Heart left ventricle (tissue), 16 donors: ENCODE measurements at places on chromosomes 16 and 17. TPM values are rescaled to one million over a fixed set of nuclear protein-coding genes. Genes with fewer than 3 reads are reported as not detected.

GRCh38 chr16:8120001-8120400 is 470.3 kb downstream of the TMEM114 start:
- H3K36me3 ChIP-seq: no peaks in the 10 kb centered on the region
- no peak for DNase-seq
- no peak overlapping the region for H3K4me3 ChIP-seq
- H3K27ac ChIP-seq: no peak overlapping the region

DNA sequence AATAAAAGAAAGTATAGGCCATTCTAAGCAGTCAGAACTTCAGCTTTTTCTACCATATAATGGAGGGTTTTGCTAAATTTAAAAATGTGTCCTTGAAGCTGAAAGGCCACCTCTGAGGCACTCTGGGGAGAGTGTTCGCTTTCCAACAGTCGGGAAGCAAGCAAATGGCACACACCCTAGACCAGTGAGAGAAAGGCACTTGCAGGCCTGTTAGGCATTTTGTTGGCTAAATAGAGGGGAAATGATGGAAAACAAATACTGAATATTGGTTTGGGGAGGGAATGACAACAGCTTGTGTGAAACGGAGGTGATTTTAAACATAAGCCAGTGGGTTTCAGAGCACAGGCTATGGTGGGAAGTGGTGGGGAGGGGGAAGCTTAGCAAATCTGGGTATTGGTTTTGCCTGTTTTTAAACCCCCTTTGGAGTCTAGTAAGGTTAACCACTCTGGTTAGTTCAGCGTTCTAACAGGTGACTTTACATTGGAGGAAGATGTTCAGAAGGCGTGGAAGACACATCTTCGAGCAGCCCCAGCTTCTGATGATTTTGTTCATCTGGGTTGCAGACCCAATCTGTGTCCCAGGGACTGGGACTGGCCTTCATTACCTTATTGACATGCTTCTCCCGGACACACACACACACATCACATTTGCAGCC is 90.5 kb downstream of the PRKCA start:
- no peak for DNase-seq
- H3K4me1 ChIP-seq: no peaks in the 10 kb centered on the region
- H3K36me3 ChIP-seq: no peaks in the 10 kb centered on the region
- H3K27me3 ChIP-seq: no peaks in the 10 kb centered on the region
- H3K27ac ChIP-seq: no peak overlapping the region

DNA sequence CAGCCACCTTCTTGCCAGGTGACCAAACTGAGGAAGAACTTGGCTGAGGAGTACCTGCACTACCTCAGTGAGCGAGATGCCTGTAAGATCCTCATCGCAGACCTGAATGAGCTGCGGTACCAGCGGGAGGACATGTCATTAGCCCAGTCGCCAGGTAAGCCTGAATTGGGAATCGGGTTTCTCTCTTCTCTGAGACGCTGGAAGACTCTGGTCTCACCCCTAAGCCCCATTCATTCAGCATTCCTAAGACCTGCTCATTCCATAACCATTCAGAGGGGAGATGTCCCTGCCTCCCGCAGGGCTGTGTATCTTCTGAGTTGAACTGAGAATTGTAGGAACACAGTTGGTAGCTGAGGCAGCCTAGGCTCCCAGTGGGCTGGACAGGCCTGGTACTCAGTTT is 17.0 kb upstream of the THAP11 start:
- no peaks in the 10 kb centered on the region for H3K36me3 ChIP-seq
- H3K27ac ChIP-seq: no peak overlapping the region
- H3K4me3 ChIP-seq: no peak overlapping the region
- H3K27me3 ChIP-seq: no peaks in the 10 kb centered on the region

- H3K36me3 ChIP-seq: no peaks in the 10 kb centered on the region
- no peak for DNase-seq
- no peaks in the 10 kb centered on the region for H3K27me3 ChIP-seq
- no peak overlapping the region for H3K27ac ChIP-seq
These were observed 36.3 kb downstream of the PITPNC1 start for GRCh38 chr17:67413388-67413787.

Gene KRTAP4-5
- total RNA-seq: not detected

Gene TNFRSF17
- not detected for total RNA-seq

Gene SLC5A2
- total RNA-seq: not detected

Gene OMG
- total RNA-seq: not detected
